ENCODE measurements at places on chromosomes 6 and 20.

DNA sequence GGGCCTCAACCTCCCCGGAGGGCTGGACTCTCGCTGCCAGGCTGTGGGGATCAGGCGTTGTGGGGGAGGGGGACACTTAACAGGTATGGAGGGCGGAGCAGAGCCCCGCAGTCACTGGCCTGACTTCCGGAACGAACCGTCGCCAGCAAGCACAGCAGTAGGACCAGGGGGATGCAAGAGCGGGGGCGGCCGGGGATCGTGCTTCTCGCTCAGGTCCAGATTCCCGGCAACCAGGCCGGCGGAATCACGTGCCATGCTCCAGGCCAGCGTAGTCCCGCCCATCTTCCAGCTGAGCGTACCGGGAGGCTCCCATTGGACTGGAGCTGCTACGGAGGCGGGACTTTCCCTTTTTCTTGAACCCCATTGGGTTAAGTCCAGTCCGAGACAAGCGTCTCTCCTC lies 10.0 kb upstream of the POU5F1 start:
- DNase-seq = no peak

DNA sequence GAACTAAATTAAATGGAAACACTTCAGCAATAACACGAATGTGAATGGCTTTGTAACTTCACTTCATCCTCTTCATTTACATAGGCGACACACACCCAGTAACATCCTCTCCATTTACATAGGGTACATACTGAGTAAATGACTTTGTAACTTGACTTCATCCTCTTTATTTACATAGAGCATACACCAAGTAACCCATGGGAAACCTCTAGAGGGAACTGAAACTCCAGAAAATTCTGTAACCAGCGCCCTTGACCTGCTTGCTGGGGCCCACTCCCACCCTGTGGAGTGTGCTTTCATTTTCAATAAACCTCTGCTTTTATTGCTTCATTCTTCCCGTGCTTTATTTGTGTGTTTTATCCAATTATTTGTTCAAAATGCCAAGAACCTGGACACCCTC lies 81.6 kb upstream of the OPRM1 start:
- no peak for DNase-seq

GRCh38 chr20:15199698-15200097 lies 862.3 kb upstream of the FLRT3 start:
- DNase-seq = no peak

DNA sequence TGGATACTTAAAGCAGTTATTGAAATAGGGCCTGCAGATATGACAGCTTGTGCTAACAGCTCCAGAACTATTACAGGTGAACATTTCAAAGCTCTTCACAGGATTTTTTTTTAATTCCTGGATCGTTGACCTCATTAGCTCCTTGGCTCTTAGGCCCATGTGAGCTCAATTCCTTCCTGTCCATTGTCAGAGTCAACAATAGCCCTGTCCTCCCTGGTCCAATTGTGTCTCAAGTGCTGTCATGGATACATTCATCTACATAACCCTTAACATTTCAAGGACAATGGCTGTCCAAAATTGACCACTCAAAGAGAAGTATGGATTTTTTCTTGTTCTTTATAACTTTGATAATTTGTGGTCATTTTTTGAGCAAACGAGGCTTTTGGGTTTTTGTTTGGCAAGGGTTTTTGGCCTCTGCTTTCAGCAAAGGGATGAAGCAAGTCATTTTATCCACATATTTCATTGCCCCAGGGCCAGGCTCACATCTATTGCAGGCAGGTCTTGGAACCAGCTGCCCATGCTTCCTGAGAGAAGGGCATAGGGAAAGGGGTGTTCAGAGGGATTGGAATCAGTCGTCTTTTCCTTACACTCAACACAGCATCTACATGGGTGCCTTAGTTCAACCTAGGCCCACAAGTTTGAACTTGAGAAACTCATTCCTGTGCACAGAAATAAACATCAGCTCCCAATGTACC lies 282.1 kb downstream of the TPBG start:
- DNase-seq = no peak

DNA sequence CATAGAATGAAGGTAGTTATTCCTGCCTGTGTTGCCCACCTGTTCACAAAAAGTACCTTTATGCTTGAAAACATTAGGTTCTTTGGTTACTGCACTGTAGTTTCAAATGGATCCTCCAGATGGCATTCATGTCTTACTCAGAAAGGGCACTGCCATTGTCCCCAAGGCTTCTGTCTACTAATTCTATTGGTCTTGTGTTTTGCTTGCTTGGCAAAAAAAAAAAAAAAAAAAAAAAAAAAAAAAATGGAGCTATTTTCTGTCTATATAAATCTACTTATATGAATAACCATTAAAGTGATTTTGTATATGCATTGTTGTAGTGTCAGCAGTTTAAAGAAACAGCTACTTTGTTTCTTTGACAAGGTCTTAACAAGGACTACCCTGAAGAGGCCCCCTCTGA lies 12.7 kb upstream of the EFHC1 start:
- peak; percentile 59 for DNase-seq

- DNase-seq = no peak
Observed at GRCh38 chr6:10320291-10320690, 94.6 kb downstream of the TFAP2A start.

DNA sequence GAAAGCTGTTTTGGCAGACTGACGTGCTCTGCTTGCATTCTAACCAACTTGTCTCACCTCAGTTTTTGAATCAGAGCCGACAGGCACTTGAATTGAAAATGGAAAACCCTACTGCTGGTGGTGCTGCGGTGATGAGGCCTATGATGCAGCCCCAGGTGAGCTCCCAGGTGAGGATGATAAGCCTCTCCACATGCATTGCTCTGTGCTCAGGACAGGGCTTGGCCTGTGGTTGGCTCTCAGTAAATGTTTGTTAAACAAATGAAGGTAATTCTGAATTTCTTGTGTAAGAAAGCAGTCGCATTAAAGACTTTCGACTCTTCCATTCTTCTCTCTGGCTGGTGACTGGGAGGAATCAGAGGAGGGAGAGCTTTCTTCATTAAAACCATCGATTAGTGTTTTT lies 136.3 kb downstream of the SULF2 start:
- no peak for DNase-seq

GRCh38 chr6:53089948-53090347 lies 24.7 kb downstream of the FBXO9 start:
- DNase-seq = no peak
